ENCODE measurements at places on chromosomes 2 and 18.

GRCh38 chr2:178910005-178910404 is 102.8 kb upstream of the TTN start:
- DNase-seq, result no peak

GRCh38 chr2:143802242-143802641 is 673.0 kb downstream of the ARHGAP15 start:
- no peak for DNase-seq

DNA sequence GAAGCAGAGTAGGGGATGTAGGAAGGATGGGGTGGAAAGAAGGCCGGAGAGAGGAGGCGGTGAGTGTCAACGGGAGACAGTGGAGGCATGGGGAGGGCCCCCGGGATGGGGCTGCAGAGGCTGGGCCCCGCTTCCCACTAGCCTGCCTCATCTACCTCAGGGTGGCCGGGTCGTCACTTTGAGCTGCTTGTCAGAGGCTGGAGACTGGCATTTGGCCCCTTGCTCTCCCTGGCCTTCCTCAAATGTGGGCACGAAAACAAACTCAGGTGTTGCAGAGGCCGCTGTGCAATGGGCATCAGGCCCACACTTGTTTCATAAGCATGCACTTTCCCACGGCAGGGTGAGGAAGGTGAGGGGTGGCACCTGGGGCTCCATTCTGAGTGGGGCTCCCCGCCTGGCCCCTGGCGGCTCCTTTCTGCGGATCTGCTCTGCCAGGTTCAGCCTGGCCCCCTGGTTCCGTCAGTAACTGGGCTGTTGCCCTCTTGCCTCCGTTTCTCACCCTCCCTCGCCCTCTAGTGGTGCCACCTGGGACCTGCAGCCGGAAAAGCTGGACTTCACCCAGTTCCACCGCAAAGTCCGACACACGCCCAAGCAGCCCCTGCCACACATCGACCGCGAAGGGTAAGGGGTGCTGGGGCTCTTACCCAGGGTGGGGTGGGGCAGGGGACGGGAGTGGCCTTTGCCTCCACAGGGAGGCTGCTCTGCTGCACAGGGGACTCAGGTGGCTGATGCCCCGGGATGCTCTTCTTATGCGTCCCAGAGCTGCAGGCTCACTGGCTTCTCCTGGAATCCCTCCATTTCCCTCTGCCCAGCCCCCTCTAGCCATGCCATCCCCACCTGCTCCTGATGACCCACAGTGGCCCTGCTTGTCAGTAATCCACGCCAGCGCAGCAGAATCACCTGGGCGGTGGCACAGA is 125.4 kb downstream of the CTIF start:
- DNase-seq, result peak; percentile 71

GRCh38 chr2:232977438-232977971 is 35.6 kb downstream of the NGEF start:
- DNase-seq, result no peak

- peak; percentile 56 for DNase-seq
Observed at GRCh38 chr18:22930089-22930713, 2.9 kb upstream of the RBBP8 start.

DNA sequence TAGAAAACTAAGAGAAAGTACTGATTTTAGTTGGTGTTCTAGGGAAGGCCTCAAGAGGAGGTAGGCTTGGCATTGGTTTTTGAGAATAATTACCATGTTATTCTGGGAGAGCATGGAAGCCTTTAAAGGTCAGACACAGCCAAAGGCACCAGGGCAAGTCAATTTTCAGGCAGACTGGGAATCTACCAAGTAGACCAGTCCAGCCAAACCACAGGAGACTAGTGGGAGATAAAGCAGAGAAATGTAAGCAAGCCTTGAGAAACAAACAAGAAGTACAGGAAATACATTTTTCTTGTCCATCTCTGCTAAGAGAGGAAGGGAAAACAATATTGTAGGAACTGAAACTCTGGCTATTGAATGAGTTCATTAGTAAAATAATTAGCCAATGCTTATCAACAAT is 5.5 kb upstream of the CCDC68 start:
- DNase-seq, result no peak

- DNase-seq, result no peak
Observed at GRCh38 chr2:17821535-17822444, 5.5 kb downstream of the MSGN1 start.

DNA sequence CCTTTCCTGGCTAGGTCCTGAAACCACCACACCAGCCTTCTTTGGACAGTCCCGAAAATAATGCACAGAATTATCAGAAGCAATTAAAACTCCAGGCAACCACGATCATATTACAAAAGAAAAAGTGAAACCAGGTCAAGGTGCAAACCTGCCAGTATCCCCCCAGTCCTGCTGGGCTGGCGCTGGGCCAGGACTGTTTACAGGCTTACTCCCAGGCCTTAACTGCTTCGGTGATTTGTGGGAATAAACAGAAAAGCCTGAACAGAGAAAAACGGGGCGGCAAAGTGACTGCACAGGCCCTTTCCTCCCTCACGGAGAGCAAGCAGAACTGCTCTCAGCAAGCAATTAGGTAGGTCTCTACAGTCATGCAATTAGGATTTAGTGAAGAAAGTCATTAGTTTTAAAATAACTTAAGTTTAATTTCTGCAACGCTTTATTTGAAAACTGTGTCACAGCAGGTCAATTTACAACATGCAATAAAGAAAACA is 1.3 kb downstream of the HDAC4 start:
- peak; percentile 29 for DNase-seq

GRCh38 chr2:137913169-137913568 is 51.1 kb upstream of the HNMT start:
- no peak for DNase-seq

DNA sequence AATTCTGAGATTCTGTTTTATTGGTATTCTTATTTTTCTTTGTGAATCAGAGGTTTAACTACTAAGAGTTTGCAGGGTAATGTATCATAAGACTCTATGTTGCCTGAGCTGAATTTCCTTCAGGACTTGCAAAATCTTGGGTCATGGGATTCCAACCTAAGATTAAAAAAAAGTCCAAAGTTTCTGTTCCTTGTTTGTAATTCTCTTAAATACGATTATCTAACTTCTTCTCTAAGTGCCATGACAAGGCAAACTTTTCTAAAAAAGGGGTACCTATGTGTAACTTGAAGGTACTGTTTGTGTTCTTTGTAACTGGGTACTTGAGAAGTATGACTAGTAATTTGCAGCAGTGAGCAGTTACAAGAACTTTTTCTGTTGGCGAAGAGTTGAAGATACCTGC is 181.3 kb upstream of the ZEB2 start:
- peak; percentile 18 for DNase-seq

GRCh38 chr2:194103941-194104659 is 1552.9 kb upstream of the SLC39A10 start:
- DNase-seq, result no peak

- DNase-seq, result no peak
Observed at GRCh38 chr18:42765302-42765701, 350.2 kb downstream of the RIT2 start.

DNA sequence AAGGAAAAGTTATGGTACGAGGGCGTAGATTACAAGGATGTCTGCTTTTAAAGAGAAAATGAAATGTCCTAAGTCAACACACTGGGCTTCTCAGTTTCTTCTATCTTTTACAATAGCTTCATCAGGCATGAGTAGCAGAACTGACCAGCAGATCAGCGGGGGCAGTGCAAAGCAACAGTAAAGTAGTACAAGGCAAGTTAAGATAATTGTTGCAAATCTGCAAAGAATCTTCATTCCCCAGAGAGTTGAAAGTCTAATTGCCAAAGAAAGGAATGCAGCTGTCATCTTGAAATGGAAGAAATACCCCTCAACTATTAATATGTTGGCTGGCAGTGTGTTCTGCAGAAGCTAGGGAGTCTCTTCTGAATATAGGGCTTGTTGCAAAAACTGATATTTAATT is 60.2 kb upstream of the SLC39A10 start:
- no peak for DNase-seq

DNA sequence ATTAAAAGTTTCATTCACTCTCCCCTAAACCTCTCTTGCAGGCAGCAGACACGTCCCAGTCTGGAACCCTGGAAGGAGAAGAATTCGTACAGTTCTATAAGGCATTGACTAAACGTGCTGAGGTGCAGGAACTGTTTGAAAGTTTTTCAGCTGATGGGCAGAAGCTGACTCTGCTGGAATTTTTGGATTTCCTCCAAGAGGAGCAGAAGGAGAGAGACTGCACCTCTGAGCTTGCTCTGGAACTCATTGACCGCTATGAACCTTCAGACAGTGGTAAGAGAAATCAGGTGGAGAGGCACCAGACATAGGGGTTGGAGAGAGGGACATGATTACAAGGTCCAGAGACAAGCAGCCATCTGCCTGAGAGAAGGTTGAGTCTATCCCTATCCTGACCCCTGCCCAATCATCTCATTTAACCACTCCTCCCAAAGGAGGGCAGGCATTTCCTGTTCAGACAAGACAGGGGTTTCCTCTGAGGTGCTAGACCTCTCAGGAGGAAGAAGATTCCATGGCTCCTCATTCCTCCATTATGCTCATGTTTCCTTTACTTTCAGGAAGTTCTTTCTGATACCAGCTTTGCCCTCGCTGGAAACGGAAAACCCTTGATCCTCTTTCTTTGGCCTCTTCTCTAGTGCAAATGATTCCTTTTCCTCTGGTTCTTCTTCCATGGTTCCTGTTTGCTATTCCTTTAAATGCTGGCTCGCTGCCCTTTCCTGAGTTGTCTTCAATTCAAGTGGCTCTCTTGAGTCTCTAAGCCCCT is 15.1 kb downstream of the PLCD4 start:
- DNase-seq, result no peak

- no peak for DNase-seq
Observed at GRCh38 chr2:149420053-149420963, 89.9 kb downstream of the LYPD6 start.

GRCh38 chr2:111198701-111199100 is 78.0 kb downstream of the BCL2L11 start:
- no peak for DNase-seq

- no peak for DNase-seq
Observed at GRCh38 chr2:202122980-202123720, 50.1 kb downstream of the KIAA2012 start.

DNA sequence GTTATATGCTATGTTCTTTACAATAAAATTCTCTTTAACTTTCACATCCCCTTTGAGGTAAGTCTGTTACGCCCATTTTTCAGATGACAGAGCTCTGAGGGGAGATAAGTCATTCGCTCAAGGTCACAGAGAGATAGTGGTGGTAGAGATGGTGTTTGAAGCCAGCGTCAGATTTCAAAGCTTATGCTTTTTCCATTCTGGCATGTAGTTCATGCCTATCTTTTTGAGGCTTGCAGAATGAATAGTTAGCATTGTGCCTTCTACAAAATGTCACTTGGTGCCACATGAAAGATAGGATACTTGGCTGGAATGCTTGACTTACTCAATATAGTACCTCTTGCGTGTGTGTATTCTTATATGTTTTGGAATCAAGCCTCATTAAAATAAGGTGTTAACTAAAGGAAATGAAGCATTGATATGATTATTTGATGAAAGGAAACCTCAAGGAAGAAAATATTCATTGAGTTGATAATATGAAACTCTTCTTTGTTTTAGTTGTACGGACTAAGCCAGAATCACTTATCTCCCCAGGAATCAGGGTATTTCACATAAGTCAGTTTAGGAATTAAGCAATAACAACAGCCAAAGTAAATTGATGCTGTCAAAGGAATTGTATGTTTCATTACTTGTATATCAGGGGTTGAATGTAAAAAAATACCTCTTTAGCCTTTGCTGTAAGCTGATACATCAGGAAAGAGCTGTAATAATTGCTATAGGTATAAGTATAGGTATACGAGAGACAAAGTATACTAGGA is 15.5 kb downstream of the SPATS2L start:
- no peak for DNase-seq

GRCh38 chr2:155825876-155826275 is 506.6 kb downstream of the NR4A2 start:
- DNase-seq, result no peak
